ENCODE measurements at places on chromosomes 4 and X. TPM values are rescaled to one million over a fixed set of nuclear protein-coding genes. Genes with fewer than 3 reads are reported as not detected.

- peak; percentile 45 for DNase-seq
Observed at GRCh38 chrX:71098302-71098701, 2.7 kb downstream of the FOXO4 start.

- no peak for DNase-seq
Observed at GRCh38 chr4:95705323-95705722, 134.6 kb upstream of the PDHA2 start.

DNA sequence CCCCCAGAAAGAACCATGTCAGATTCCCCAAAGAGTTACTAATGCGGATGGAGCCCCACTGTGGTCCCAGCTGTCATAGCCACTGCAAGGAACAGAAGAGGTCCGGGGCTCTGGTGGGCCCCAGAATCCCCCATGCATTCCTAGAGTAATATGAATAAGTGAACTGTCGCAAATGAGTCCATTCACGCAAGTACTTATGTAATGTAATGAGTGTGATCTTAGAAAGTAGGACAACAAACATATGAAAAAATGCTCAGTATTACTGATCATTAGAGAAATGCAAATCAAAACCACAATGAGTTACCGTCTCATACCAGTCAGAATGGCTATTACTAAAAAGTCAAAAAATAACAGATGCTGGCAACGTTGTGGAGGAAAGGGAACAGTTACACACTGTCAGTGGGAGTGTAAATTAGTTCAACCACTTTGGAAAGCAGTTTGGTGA, 141.5 kb upstream of the RBPJ start:
- no peak for DNase-seq

DNA sequence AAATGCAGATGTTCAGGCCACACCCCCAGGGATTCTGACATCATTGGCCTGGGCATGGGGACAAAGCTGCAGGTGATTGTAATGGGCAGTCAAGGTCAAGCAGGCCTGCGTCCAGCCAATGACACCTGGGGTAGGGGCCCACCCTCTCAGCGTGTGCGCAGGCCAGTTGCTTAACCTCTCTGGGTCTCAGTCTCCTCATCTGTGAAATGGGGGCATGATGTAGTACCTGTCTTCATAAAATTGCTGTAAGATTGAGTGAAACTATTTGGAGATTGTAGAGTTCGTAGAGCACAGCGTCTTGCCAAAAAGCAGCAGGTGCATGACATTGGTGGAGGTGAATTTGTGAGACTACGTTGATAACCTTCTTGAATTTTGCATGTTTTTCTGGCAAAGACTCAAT, 21.2 kb downstream of the RS1 start:
- DNase-seq: no peak

GRCh38 chr4:40514497-40514951, 115.1 kb downstream of the RBM47 start:
- no peak for DNase-seq

DNA sequence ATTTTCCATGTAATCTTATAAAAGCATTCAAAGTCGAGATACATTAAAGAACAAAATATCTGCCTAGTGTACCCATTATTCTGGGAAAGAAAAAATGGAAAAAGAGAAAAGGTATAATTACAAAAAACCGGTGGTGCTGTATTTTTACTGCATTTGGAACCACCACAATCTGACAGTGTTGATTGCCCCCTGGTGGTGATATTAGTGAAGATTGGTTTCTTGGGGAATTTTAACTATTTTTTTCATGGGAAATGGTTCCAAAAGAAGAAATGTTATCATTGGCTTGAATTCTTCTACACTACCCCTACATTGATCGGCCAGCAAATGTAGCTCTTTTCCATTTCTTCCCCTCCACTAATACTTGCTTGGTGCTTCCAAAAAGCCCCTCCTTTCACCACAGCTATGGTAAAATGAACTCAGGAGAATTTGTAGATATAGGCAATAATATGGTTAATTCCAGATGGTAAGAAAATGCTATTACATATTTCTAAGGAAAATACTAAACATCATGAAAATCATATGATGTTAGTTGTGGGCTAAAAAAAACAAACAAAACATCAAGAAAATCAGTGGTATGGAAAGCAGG, 50.0 kb downstream of the COX18 start:
- DNase-seq: peak; percentile 38

DNA sequence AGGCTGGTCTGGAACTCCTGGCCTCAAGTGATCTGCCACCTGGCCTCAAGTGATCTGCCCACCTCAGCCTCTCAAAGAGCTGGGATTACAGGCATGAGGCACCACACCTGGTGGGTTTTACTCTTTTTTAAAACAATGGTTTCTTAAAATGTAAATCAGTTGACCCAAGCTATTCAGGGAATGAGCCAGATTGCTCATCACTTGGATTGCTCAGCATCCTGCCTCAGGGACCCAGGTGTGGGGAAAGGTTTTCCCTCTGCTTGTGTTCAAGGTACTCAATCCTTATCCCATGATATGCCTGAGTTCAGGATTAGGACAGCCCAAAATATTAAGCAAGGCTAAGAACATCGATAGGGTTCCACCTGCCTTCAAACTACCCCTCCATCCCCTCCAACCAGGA, 67.4 kb downstream of the CHRNA9 start:
- no peak for DNase-seq

- no peak for DNase-seq
Observed at GRCh38 chr4:173254646-173255045, 79.5 kb downstream of the HMGB2 start.

GRCh38 chr4:43316813-43317212, 424.3 kb downstream of the GRXCR1 start:
- no peak for DNase-seq

- DNase-seq: no peak
Observed at GRCh38 chrX:151734446-151734845, at the start of gene CNGA2. TSS of gene CNGA2 (plus strand) at chrX:151734746. CDS start at chrX:151738484, 3,738 bp downstream.

DNA sequence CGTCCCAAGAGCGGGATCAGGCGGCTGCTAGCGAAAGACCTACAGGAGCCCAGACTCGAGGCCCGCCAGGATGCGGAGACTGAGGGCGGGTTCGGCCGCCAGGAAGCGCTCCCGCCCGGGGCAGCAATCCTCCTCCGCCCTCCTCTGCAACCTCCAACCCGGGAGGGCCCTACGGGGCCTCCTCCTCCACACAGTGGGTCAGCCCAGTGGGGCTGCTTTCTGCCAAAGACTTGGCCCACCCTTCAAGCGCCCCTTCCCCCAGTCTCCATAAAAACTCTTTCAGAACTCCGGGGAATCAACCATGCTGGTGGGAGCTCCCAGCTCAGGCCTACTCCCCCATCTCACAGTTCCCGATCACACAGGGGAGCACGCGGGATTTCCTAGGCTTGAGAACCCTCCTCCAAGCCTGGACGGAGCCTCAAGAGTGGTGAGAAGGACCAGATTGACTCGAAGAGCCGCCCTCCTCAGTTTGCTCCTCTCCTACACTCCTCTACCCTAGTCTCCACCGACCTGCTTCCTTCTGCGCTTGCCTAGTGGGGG, 77.5 kb downstream of the RLIM start:
- peak; percentile 83 for DNase-seq

- DNase-seq: no peak
Observed at GRCh38 chrX:118352566-118352965, 6.7 kb downstream of the WDR44 start.

DNA sequence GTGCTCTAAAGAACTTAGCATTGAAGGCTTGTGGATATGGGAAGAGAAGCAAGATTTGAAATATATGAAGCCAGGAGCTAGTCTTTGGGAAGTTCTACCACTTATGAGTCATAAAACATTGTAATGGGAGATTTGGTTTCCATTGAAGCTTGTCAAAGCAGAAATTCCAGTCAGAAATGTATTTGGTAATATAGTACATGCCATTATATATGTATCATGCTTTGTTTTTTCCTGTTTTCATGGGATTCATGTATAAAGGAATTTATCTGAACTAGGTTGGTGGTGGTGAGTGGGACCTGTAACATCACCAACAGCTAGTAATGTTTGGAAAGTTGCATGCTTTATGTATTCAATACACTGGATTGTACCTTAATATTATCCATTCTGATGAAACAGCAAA, 14.6 kb upstream of the DCAF8L2 start:
- peak; percentile 7 for DNase-seq

DNA sequence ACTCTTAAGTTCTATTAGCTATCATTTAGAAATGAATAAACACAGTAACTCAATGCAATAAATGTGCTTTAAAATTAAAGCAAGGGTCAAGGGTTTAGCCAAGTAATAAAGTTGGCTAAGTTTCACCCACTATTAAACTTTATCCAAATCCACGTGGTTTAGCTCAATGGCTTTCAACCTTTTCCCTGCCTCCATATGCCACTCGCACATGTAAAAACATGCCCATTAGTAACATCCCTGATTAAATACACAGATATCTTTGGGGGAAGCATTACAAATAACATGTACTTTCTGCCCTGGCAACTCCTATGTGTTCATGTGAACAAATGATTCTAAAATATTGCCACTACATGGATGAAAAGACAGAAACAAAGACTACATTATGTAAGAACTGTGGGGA, 130.8 kb downstream of the ZAR1 start:
- DNase-seq: no peak

- DNase-seq: no peak
Observed at GRCh38 chr4:67465763-67466052, 79.6 kb downstream of the CENPC start.

DNA sequence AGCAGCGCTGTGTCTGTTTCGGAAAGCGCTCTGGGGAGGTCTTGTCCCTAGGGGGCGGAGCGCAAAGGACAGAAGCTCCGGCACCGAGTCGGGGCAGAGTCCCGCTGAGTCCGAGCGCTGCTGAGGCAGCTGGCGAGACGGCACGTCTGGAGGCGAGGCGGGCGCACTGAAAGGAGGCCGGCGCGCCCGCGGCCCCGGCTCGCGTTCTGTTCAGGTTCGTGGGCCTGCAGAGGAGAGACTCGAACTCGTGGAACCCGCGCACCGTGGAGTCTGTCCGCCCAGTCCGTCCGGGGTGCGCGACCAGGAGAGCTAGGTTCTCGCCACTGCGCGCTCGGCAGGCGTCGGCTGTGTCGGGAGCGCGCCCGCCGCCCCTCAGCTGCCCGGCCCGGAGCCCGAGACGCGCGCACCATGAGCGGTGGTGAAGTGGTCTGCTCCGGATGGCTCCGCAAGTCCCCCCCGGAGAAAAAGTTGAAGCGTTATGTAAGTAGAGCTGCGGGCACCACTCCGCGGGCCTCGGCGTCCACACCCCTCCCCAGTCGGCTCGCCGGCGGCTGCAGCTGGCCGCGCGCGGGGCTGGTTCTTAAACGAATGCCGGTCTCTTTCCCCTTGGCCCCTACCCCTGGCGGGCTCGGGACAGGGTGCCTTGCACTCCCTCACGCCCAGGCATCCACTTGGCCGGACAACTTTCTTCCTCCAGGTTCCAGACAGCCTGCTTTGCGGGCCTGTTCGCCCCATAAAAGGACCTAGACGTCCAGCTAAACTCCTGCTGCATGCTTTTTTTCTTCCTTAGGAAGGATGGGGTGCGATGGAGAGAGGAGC, at the start of gene GAB1:
TSS of gene GAB1 (plus strand) at position 96 of the 819 bp plus-strand sequence. CDS start at position 409, 313 bp downstream.
- DNase-seq: peak; percentile 76

- no peak for DNase-seq
Observed at GRCh38 chrX:8075636-8076035, 95.4 kb downstream of the VCX2 start.

GRCh38 chr4:153179100-153179499, 25.1 kb upstream of the TRIM2 start:
- no peak for DNase-seq

- DNase-seq: peak; percentile 60
Observed at GRCh38 chr4:172962564-172963353, 205.9 kb upstream of the GALNT7 start.

DNA sequence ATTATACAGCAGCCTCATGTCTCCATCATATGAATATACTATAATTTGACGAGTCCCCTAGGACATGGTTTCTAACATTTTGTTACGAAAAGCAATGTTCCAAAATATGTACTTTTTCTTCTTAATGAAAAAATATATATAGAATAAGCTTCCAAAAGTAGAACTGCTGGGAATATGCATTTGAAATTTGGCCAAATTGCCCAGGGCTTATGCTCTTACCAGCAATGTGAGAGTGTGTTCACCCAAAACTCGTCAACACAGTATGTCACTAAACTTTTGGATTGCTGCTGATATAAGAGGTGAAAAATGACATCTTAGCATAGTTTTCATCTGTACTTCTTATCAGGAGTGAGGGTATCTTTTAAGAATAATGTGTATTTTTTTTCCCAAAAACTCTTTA, 64.6 kb upstream of the STIM2 start:
- DNase-seq: no peak

GRCh38 chr4:73803213-73803612, 33.3 kb upstream of the CXCL6 start:
- DNase-seq: no peak

DNA sequence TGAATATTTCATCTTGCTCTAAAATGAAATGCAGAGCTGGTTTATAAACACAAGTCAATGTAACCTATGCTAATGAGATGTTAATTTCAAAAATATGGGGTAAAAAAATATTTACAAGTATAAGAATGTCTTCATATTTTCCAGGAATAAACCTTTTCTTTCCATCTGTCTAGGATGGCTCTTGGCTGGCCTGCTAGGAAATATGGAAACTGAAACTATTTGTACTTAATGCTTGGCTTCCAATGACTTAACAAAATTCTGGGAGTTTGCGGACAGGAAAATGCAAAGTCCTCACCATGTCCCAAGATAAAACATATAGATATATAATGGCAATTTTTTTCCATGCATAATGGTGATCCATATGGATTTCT, 168.1 kb downstream of the SCFD2 start:
- DNase-seq: peak; percentile 76

- no peak for DNase-seq
Observed at GRCh38 chr4:137526681-137527080, 5.6 kb downstream of the PCDH18 start.

DNA sequence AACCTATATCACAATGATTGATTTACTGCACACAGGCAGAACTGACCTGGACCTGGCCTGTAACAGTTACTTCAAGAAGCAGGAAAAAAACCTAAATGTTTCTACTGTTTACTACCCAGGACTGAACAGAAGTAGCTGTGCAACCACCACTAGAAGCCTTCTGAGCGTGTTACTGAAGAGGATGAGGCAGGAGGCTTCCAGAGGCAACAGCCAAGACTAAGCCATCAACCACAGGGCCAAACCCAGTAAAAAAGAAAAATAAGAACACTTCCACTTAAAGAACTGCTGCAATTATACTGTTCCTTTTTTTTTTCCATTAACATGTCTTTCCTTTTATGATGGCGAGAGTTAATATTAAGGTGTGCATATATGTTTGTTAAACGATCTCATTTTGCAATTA, 29.4 kb upstream of the TTC29 start:
- DNase-seq: no peak

- no peak for DNase-seq
Observed at GRCh38 chr4:13701937-13702446, 74.5 kb upstream of the BOD1L1 start.

- no peak for DNase-seq
Observed at GRCh38 chr4:185693548-185694215, 118.3 kb downstream of the SORBS2 start.

Gene DCAF4L1
- 0.31 TPM for polyA plus RNA-seq

Gene ALB
- polyA plus RNA-seq: 0.83 TPM

Gene TRMT44
- polyA plus RNA-seq: 9.0 TPM

Gene C1QTNF7
- 1.4 TPM for polyA plus RNA-seq

Gene MAGEA4
- not detected for polyA plus RNA-seq

Gene IBSP
- polyA plus RNA-seq: not detected

Gene INTU
- polyA plus RNA-seq: 14.3 TPM

Gene FMR1NB
- polyA plus RNA-seq: not detected

Gene GIMD1
- not detected for polyA plus RNA-seq
